Diencephalon (tissue), 1 donor: ENCODE measurements at places on chromosomes 13 and 19. TPM values are rescaled to one million over a fixed set of nuclear protein-coding genes. Genes with fewer than 3 reads are reported as not detected.

The ODAD3 gene
- 2.8 TPM for total RNA-seq

The GYS1 gene
- total RNA-seq: 18.9 TPM

The RHPN2 gene
- total RNA-seq: 5.1 TPM

The TYROBP gene
- 5.5 TPM for total RNA-seq

The GJB6 gene
- total RNA-seq: 10.6 TPM
